NCI-H1105 (cell line): ENCODE measurements at places on chromosomes 3 and 15.

DNA sequence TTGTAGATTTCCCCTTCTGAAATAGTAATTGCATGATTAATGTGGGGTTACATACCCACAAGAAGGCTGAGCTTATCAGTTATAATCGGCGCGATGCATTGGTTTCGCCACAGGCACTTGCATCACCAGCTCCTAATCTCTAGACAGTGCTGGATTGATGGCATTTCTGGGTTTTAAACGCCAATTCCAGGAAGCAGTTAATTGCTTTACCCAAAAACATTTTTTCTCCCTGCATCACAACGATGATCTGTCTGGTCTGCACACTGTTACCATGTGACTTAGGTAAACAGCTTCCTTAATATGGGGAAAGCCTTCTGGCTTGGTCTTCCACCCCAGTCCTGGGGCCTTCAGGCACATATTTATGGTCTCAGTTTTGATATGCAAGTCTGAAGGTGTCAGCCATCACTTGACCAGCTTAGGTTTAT, 70.0 kb upstream of the HEG1 start:
- DNase-seq: no peak

DNA sequence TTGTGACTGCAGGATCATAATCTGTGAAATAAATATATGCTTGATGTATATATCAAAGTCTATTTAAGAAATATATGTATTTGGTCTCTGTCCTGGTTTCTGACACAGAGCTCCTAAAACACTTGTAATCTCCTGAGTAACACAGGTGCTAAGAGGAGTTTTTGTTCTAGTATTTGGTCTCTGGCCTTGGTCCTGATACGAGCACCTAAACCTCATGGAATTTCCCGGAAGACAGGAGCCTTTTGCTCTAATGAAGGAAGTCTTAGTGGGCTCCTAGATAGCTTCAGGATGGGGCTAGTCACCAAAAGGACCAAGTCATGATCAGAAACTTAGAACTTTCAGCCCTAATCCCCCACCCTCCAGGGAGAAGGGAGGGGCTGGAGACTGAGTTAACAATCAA, 19.2 kb upstream of the MUSTN1 start:
- no peak for DNase-seq

- DNase-seq: no peak
Measured at GRCh38 chr3:136699271-136699828, 52.8 kb downstream of the STAG1 start.

GRCh38 chr15:100115066-100115710, 226.6 kb downstream of the ADAMTS17 start:
- no peak for DNase-seq

DNA sequence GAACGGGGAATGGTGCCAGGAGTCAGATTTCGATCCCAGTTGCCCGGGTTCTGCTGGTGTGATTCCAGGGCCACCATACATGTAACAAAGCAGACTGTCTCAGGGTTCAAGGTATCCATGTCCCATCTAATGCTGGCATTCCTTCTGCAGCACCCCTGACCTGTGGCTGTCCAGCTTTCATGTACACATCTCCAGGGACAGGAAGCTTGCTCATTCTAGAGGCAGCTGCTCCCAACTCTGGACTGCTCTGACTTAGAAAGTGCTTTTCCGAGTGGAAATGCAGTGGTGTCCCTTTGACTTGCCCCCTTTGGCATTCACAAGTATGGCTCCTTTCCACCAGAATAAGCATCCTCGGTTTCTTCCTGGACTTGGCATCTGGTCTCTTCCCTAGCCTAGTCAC, 30.9 kb downstream of the PML start:
- no peak for DNase-seq

DNA sequence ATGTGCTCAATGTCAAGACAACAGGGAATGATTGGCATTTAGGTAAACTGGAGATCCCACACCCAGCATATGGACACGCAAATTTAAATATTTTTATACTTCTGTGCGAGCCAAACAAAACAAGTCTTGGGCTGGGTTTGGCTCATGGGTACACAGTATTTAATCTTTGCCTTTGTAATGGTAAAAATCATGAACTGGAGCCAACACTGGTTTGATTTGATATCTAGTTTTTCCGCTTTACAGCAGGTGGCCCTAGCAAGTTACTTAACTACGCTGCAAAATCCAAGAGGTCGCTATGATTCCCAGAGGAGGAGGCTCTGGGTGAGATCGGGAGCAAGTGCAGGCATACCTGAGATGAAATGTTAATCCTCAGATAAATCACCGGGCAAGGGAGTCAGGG, 207.9 kb upstream of the SATB1 start:
- DNase-seq: no peak

DNA sequence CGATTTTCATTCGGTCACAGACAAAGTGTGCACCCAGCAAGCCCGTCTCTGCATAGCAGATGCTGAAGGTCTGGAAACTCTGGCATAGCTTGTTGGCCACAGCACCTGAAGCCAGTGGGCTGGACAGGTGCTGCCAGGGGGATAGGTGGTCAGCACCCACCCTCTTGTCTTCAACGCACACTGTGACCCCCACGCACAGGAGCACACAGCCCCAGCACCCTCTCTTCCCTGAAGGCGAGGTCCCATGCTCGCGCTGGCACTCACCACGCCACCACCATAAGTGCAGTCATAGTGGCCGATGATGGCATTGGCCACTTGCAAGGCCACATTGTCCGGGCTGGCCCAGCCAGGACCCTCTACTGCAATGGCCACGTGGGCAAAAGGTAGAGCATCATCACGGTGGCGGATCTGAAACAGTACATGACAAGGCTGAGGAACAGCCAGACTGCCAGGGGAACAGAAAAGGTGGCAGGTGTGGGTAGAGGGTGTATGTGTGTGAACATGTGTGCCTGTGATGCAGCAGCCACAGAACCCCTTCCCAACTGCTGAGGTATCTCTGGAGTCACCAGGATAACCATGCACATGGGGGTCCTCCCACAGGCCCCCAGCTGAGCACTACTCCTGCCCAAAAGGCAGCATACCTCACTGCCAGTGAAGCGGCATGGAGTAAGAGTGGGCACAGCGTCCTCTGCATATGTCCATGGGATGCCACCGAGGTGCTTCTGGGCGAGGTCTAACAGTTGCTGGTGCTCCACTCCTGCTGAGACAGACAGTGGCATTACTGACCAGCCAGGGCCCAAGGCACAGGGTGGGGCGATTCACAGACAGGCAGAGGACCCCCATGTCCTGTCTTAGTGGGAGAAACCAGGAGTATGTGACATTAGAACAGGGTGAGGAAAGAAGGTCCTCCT, 5.8 kb upstream of the COL7A1 start:
- DNase-seq: no peak

DNA sequence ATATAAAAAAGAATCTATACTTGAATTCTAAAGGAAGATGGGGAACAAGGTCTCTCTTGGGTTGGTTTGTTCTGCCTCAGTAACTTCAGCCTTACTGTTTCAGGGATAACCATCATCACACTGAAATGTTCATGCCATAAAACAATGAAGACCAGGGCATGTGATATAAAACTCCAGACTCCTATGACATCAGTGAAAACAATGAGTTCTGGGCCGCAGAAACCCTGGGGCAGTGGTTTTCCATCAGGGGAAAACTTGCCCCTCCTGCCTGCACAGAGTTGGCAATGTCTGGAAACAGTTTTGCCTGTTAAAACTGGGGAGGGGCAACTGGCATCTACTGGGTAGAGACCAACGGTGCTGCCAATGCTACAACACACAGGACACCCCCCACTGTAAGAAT, 46.8 kb downstream of the CA12 start:
- DNase-seq: no peak

DNA sequence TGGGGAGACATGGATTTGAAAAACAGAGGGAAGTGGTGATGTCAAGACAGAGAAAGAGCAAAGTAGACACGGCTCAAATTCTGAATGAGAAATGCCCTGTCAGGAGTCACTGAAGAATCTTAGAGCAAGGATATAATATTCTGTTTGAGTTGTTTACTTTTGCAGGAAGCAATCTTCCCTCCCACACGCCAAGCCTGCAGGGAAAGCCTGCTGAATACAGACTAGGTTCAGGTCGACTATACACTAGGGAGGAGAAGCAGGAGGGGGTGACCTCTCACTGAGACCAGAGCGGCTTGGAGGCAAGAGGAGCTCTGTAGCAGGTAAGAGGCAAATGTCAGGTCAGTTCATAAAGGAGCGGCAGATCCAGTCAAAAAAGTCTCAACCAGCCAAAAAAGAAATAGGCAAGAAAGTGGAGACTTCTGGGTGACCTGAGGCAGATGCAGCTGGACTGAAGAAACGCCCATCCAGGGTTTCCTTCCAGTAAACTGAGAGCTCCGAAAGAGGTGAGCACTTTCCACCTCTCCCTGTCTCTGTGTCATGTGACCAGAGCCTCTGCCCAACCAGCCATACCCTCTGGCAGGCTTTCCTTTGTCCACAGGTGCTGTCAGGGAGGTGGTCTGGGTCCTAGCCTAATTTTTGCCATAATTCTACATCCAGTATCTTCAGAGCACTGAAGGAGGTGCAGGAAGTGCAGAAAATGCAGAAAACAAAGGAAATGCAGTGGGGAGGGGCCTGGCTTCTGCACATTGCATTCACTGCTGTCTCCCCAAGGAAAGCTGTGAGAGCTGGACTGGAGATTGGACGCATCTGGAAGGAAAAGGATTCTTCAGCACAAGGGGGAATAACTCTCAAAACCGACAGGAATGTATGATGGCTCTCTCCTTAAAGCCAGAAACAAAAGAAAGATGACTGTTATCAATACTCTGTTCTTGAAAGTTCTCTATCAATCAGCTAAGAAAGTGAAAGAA, 37.8 kb upstream of the CTXND1 start:
- no peak for DNase-seq

DNA sequence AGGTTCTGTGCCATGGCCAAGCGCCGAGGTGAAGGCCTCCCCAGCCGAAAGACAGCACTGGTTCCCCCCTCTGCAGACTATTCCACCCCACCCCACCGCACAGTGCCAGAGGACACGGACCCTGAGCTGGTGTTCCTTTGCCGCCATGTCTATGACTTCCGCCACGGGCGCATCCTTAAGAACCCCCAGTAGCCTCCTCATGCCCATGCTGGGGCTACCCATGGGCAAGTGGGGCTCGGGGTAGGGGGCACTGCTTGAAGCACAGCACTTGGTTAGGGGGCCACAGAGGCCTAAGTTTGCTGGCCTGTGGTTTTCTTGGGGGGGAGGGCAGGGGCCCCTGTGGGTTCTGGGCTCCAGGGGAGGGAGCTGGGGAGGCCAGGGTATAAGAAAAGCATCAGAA, 4.8 kb upstream of the CHST14 start:
- no peak for DNase-seq

GRCh38 chr3:78621061-78621716, 1146.6 kb downstream of the ROBO1 start:
- DNase-seq: no peak

DNA sequence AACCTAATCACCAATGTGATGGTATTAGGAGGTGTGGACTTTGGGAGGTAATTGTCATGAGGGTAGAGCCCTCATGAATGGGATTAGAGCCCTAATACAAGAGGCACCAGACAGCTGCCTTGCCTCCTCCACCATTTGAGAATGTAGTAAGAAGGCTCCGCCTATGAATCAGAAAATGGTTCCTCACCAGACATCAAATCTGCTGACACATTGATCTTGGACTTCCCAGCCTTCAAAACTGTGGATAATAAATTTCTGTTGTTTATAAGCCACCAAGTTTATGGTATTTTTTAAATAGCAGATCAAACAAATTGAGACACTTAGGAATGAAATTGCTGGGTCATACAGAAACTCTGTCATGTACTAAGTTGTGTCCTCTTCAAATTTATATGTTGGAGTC, 56.8 kb upstream of the COL6A5 start:
- DNase-seq: no peak

DNA sequence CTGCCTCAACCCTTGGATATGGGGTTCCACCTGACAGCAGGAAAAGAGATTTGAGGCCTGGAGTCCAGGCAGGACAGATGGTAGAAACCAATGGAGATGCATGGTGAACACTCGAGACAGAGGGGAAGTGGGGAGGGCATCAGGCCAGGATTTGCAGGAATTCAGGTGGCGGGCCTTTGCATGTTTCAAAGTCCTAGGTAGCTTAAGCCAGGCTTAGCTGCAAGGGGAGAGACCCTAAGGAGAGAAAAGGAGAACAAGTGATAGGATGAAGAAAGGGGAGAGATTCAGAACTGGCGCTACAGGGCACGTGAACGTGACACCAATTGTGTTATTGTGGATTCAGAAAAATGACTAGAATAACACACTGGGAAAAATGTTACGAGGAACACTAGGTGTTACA, 182.6 kb downstream of the PDZRN3 start:
- DNase-seq: no peak

DNA sequence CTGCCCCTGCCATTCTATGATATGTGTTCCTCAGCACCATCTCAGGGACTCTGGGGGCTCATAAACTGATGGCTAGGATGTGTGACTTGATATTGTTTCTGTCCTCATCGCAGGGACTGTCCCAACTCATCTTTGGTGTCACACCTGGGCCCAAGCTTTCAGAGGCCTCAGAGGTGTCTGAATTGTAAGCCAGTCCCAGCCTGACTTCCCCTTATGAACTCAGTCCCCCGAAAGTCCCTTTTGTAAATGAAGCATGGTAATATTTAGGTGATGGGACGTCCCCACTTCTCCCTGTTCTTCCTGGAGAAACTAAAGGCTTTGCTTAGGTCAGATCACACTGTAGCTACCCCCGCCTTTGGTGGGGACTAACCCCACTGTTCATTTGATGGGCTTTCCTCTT, 142.4 kb upstream of the TLE3 start:
- no peak for DNase-seq

DNA sequence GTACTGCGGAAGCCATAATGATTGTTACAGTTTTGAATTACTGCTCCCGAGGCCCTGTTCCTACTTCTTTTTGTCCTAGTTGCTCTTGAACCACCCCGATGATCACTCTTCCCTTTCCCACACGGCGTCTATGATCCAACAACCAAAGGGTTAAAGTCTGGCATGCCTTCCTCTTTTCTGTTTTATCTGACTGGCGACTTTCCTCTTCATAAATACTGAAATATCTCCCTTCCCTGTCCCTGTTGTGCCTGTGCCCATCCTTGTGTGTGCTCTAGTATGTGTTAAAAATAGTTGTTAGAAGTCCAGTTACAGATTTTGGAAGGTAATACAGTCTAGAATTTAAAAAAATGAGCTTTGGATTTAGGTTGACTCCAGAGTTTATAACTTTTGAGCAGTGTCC, 83.6 kb downstream of the AKAP13 start:
- DNase-seq: no peak

DNA sequence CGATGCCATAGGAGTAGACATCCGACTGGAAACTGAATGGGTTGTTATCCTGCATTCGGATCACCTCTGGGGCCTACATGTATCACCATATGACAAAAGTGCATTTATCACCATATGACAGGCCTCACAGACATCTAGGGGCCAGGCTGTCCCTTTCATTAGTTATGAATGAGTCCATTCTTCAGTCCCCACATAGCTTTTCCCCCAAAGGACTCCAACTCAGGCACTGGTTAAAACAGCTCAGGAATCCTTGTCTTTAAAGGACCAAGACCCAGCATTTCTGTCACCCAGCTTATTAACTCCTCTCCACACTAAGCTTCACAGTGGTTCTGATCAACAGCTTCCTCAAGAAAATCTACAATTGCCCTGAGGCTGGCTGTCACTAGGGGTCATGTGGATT, 28.3 kb downstream of the MKRN2 start:
- no peak for DNase-seq

GRCh38 chr3:12957339-12957738, 115.9 kb downstream of the IQSEC1 start:
- DNase-seq: no peak
